ENCODE measurements at places on chromosomes 7 and 10. TPM values are rescaled to one million over a fixed set of nuclear protein-coding genes. Genes with fewer than 3 reads are reported as not detected.

Gene HOXA11
- total RNA-seq = not detected

Gene IL15RA
- total RNA-seq = 13.8 TPM

Gene ATOH7
- not detected for total RNA-seq

Gene SERPINE1
- total RNA-seq = 408 TPM

Gene HOXA7
- not detected for total RNA-seq

Gene GPNMB
- 209 TPM for total RNA-seq

Gene OR2A1
- not detected for total RNA-seq

Gene BAIAP2L1
- total RNA-seq = 4.4 TPM

Gene GIMAP5
- 1.4 TPM for total RNA-seq

Gene ICA1
- total RNA-seq = not detected

Gene MUC12
- 0.54 TPM for total RNA-seq

Gene ENTPD1
- total RNA-seq = 0.49 TPM

Gene SLC25A13
- total RNA-seq = 14.5 TPM

Gene VPS37D
- total RNA-seq = 3.1 TPM
